T-helper 2 cell treated with Interferon-gamma antibody and Interleukin-4, amounts not matched to agents 5 μg/mL and 100 μg/mL, for 36 hours (primary cell): ENCODE measurements at places on chromosomes 7 and 10.

- DNase-seq, result peak; percentile 80
Observed at GRCh38 chr10:60573336-60573735, 183.7 kb upstream of the ANK3 start.

DNA sequence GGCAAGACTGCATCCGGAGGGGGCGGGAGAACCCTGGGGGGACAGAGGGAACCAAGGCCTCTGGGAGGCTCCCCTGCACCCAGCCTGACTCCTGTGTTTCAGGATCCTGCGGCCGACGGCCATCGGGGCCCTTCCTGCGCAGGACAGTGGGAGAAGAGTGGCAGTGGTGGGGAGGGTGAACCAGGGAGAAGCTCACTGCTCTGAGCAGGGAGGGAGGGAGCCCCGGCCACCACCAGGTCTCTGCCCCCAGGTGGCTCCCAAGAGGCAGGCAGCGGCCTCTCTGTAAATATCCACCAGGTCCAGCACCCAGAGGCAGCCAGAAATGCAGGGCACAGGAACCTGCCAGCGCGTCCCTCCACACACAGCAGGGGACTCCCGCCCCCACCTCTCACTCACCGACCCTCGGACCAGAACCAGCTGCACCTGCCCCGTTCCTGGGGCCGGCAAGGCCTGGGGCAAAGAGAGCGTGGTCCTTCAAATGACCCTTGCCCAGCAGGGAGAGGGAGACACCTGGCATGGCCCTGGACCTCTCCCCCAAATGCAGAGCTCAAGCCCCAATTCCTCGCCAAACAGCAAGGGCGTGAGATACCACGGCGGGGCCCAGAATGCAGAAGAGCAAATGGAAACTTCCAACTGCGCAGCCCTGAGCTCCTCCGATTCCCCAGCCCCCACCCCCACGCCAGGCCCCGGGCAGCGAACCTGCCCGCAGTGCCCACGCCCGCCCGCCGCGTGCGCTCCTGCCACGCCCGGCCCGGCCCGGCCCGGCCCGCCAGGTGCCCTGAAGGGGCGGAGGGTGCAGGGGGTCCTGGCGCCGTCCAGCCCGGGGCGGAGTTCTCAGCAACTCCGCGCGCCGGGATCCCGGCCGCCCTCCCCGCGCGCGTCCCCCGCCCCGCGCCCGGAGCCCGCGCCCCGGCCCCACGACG is 805 bp downstream of the RASGEF1A start:
- DNase-seq, result no peak

- DNase-seq, result no peak
Observed at GRCh38 chr7:30548845-30549244, 44.2 kb upstream of the GGCT start.

- no peak for DNase-seq
Observed at GRCh38 chr7:148374396-148375259, 215.9 kb upstream of the C7orf33 start.

DNA sequence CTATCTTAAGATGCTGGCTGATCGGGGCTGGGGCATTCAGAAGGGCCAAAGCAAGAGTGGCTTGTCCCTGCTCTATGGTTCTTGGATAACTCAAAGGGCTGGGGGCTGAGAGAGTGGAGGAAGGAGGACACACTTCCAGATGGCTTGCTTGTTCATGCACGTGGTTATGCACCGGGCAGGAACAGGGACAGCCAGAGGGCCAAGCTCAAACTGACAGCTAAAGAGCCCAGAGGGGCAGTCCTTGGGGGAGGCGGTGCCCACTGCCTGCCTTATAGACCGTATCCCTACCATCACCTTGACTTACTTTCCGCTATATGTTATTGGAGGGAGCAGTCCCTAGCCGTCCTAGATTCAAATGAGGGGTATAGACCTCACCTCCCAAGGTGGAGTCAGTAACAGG is 192.7 kb upstream of the SVIL start:
- DNase-seq, result no peak

GRCh38 chr7:129875160-129875559 is 77.6 kb downstream of the UBE2H start:
- DNase-seq, result no peak

GRCh38 chr7:107824858-107825257 is 21.8 kb upstream of the SLC26A3 start:
- no peak for DNase-seq

DNA sequence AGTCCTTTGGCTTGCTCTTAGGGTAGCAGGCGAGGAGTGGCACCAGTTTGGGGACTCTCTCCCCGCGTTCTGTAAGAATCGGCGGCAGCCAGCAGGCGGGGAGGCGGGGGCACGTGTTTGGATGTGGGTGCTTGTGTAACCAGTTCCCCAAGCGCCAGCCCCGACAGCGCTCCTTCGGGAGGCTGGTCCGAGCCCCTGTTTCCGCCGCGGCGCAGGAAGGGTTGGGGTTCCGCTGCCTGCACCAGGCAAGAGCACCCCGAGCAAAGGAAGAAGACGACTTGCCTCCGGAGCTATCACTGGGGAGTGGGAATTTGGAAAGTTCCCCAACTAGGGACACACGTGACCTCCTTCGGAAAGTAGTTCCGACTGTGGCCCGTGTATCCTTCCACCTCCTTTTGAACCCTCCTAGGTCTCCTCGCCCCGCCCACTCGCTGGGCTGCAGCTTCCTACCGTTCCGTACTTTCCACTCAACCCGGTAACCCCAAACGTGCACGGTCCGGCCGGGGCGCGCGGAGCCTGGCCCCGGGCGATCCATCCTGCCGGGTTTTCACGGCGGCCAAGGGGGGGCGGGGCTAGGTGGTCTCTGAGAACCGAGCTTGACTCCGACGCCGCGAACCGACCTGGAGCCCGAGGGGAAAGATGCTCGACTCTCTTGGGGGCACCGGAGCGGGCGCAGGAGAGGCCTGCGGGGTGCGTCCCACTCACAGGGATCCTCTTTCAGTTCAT is 1.2 kb downstream of the KLLN start:
- peak; percentile 93 for DNase-seq

- peak; percentile 42 for DNase-seq
Observed at GRCh38 chr10:110207805-110208613, 604 bp downstream of the MXI1 start.

GRCh38 chr10:77091597-77092165 is 545.9 kb downstream of the KCNMA1 start:
- DNase-seq, result no peak
